Stimulated activated CD8-positive, alpha-beta memory T cell treated with anti-CD3 and anti-CD28 coated beads, Interleukin-15, amount 100 ng/mL, for 24 hours (primary cell): ENCODE measurements at places on chromosomes 2 and 18.

DNA sequence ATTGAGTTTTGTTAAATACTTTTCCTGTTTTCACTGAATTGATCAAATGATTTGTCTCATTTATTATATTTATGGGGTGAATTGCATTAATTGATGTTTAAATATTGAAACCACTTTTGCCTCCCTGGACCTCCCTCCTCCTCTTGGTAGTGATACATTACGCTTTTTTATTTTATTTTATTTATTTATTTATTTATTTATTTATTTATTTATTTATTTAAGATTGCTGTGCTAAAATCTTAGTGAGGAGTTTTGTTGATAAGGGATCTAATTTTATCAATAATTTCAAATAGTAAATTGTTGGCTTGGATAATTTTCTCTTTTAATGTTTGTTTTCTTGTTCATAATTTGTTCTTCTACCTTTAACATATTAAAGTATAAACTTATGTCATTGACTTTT is 1281.0 kb upstream of the NXPH2 start:
- DNase-seq, result no peak

DNA sequence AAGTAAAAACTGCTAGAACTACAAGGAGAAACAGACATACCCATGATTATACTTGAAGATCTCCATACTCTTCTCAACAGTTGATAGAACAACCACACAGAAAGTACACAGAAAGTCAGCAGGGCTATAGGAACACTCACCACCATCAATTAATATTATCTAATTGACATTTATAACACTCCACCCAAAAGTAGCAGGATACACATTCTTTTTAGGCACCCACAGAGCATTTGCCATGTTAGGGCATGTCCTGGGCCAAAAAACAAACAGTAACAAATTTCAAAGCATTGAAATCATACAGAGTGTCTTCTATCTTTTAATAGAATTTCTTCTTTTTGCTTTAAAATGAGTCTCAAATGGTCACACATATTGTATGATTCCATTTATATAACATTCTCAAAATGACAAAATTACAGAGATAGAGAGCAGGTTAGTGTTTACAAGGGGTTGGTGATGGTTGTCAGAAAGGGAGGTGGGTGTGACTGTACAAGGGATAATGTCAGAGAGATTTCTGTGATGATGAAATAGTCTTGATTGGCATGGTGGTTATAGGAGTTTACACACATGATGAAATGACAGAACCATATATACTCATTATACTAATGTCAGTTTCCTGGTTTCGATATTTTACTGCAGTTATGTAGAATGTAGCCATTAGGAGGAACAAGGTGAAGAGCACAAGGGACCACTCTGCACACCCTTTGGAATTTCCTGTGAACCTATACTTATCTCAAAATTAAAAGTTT is 82.8 kb downstream of the NCK2 start:
- DNase-seq, result no peak

- DNase-seq, result no peak
These were observed 60.2 kb downstream of the ZC3H6 start for GRCh38 chr2:112335600-112335999.

DNA sequence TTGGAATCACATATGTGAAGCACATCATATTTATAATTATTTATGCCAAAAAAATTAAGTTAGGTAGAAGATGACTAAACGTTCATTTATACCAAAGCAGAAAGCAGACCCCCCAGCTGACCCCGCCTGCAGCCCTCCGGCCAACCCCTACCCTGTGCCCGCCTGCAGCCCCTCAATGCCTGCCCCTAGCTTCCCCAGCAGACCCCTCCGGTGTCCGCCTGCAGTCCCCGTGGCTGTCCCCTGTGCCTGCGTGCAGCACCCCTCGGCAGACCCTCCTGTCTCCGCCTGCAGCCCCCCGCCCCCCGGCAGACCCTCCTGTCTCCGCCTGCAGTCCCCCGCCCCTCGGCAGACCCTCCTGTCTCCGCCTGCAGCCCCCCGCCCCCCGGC is 136.2 kb downstream of the NFATC1 start:
- DNase-seq, result no peak

GRCh38 chr2:142557391-142557790 is 320.1 kb upstream of the KYNU start:
- DNase-seq, result no peak

GRCh38 chr2:118013221-118013723 is 598 bp downstream of the CCDC93 start:
- DNase-seq, result peak; percentile 6

- no peak for DNase-seq
These were observed 103.5 kb downstream of the BMPR2 start for GRCh38 chr2:202479610-202480009.

DNA sequence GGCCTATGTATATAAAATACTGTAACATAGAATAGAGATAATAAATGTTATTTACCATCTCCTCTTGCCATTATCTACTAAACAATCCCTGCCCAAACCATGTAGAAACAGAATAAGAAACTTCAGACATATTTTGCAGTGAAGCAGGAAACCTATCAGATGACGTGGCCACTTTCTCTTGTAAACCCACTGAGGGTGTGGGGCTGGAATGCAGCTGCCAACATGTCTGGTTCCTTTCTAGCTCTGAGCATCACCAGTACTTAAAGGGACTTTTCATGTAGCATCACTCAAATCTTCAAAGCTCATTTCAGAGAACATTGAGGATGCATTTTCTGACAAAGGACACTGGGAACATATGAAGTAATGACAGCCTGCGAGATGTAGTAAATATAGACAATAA is 251.8 kb downstream of the LPIN1 start:
- no peak for DNase-seq

GRCh38 chr18:23356915-23357601 is 96.0 kb upstream of the RIOK3 start:
- no peak for DNase-seq

DNA sequence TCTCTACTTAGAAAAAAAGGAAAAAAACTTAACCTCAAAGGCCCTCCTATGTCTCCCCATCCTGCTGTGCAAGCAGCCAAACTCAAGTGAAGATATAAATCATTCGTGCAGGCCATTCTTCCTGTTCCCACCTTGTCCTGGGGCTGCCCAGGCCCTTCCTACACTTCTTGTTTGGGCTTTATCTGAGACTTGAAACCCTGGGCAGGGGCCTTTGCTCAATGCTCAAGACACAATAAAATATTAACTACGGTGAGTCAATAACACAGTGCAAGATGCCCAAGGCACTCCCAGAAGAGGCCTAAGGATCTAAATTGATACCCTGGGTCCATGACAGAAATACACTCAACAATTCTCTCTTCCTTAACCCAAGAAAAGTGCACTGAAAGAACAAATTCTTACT is 67.6 kb downstream of the TBC1D8 start:
- DNase-seq, result no peak

- no peak for DNase-seq
These were observed 64.0 kb downstream of the SPIRE1 start for GRCh38 chr18:12593866-12594265.

GRCh38 chr2:100886085-100886484 is 66.1 kb downstream of the NPAS2 start:
- DNase-seq, result no peak

GRCh38 chr2:29983308-29983707 is 61.9 kb upstream of the ALK start:
- DNase-seq, result no peak

GRCh38 chr2:107808959-107809358 is 17.7 kb upstream of the RGPD4 start:
- DNase-seq, result no peak

DNA sequence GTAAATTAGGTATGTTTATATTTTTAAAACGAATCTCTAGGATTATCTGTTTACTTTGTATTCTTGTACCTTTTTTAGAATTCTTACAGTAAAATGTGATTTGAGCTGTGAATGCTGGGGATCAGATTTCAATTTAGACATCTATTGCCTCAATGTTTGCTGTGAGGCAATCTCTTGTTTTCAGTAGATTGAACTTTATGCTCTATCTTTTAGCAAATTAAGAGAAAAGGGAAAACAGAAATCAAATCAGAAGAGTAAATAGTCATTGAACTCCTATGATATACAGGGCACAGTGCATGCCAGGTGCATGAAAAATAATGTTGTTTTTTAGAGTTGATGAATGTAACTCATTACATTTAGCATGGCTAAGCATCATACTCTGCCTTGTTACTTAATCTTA is 39.5 kb downstream of the ZC3H6 start:
- no peak for DNase-seq

GRCh38 chr2:225399504-225399903 is at the start of gene NYAP2:
NYAP2 (plus strand) TSS chr2:225399710; CDS start chr2:225408881, 9,171 bp downstream.
- DNase-seq, result no peak

DNA sequence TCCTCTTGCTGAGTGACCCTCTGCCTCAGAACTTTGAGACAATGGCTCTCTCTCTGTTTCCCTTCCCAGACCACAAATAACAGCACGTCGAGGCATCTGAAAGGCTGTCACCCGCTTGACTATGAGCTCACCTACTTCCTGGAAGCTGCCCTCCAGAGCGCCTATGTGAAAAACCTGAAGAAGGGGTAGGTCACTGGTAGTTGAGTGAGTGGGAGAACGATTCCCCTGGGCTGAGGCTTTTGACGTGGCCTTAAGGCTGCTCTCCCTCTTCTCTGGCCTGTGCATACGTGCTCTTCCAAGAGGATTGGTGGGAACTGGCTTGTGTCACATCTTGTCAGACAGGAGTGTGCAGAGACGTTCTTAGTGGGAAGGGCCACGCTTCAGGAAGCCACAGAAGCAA is 63.1 kb upstream of the MCFD2 start:
- DNase-seq, result no peak

DNA sequence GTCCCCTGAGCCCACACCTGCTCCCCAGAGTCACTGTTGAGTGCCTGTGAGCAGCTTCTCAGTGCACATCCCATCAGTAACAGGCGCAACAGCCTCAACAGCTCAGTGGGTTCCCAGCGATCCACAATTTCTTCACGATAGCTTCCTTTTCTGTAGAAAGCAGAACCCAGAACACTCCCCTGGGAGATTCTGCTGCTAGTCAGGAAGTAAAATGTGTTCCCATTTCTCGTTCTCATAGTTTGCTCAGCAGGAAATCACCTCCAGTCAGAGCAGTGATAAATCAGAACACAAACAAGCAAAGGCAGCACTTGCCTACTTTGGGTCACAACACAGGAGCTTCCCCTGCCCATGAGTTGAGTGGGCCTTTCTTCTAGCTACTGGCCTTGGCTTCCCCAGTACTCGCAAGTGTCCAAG is 48.9 kb upstream of the ATG16L1 start:
- no peak for DNase-seq

GRCh38 chr2:33485051-33485450 is 8.6 kb downstream of the RASGRP3 start:
- DNase-seq, result no peak

GRCh38 chr2:217125014-217125413 is 265.1 kb upstream of the TNP1 start:
- DNase-seq, result no peak

DNA sequence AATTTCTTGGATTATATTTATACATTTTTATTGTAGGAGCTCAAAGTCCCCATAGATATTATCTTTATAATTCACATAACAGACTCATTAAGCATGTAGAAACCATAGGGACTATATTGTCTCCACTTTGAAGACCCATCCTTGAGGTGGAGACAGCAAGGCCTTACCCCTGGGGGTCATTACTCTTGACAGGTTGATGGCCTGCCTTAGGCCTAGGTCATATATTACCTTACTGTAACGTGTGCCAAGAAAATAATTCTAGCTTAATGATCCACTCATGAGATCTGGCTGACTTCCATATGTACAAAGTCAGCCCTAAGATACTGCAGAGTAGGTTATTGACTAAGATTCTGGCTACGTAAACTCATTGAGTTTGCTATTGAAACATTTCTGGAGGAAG is 65.4 kb upstream of the GLS start:
- DNase-seq, result no peak

- DNase-seq, result no peak
These were observed 25.4 kb downstream of the PTGR3 start for GRCh38 chr18:75183524-75183923.

- no peak for DNase-seq
These were observed 286.2 kb downstream of the ARL6IP6 start for GRCh38 chr2:153004627-153005026.

GRCh38 chr18:9483526-9483925 is 8.2 kb downstream of the RALBP1 start:
- no peak for DNase-seq

- no peak for DNase-seq
These were observed 24.1 kb downstream of the TFPI start for GRCh38 chr2:187529977-187530721.

DNA sequence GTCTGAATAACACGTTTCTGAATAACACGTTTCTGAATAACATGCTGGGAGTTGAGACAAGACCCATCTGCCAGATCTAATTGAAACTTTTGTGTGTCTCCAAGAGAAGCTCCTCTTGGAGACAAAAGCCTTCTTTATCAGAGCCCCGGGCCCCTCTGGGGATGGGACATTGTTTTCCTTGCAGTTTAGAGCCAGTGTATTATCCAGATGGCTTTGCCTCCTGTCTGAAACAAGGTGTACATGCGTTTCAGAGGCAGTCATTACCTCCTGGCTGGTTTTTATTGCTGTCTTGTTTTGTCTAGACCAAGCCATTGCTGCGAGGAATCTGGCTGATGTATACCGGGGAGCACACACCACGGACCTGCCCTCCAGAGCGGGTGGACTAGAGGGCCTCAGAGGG is 7.8 kb downstream of the FOSL2 start:
- no peak for DNase-seq

DNA sequence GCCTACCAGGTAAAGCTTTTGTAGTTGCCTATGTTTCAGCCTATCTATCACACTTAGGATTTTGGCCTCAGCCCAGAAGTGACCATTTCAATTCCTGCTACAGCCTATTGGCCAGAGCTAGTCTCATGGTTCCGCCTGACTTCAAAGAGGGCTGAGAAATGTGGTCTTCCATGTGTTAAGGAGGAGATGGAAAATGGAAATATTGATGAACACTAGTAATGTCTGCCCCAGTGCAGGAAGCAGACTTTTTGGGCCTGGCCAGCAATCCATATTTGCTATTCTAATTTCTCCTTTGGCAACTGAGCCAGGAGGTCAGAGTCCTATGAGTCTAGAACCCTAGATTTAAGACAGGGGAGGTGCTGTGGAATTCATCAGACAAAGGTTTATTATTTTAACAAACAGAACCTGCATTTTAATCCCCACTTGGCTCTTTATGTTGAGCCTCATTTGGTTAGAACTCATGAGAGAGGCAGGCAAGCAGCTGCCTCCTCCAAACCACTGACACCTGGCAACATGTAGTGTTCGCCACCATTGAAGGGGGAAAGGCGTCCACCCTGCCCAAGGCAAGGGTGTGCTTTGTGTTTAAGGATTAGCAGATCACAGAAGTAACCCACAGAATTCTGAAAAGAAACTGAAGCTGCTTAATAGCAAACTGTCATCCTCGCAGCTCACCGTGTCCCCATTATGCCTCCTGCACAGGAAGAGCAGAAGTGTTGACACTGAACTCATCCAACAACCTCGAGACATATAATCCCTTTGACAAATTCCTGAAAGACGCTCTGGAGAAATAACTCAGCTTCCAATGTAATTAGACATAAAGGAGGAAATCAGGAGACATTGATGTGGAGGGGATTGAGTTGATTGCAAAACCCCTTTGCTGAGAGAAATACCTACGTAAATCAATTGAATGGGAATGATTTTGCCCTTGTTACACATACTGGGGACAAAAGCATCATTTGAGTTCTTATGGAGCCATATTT is 47.7 kb upstream of the SCG2 start:
- DNase-seq, result no peak
